ENCODE measurements at places on chromosomes 2 and 18. TPM values are rescaled to one million over a fixed set of nuclear protein-coding genes. Genes with fewer than 3 reads are reported as not detected.
A peak's percentile ranks its signal among the peaks of the same experiment; 100 is the strongest.

AGAP1 gene
- 40.5 TPM for total RNA-seq

DNA sequence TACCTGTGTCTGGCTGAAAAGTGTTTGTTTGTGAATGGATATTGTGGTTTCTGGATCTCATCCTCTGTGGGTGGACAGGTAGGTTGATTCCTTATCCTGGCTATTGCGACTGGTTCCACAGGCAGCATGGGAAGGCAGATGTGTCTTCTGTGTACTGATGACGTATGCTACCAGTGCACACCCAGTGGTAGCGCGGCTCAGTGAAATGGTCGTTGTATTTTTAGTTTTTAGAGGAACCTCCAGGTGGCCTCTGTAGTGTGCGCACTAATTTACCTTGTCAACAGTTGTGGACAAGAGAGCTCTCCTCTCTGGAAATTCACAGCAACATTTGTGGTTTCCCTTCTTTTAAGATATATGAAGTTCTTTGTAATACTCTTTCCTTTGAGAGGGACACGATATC is 52.5 kb downstream of the CCDC74A start:
- DNase-seq, result no peak

DNA sequence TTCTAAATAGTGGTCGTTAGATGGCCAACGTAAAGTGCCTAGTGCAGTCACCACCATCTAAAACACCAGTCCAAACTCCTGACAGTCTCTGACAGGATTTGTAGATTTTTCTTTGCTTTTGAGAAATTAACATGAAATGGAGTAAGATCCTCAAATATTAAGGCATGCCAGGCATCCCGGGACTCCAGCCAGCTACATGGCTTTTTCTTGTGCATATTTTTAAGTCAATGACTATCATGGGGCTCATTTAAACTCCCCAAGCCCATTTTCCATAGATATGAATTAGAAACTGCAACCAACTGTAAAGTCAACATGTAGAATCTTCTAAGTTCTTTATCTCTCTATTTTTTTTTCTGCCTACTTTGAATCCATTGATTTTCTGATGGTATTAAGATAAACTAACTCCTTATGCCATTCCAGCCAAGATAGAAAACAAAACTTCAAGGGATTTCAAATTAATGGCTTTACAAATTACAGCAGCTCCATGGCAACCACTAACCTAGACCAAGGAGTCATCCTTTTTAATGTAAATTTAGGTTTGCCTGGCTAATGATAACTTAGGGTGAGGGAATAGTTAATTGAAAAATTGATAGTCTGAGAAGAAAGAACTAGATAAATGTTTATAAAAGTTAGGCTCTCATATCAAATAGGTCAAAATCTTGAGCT is 764.1 kb upstream of the NXPH2 start:
- no peak for DNase-seq

DNA sequence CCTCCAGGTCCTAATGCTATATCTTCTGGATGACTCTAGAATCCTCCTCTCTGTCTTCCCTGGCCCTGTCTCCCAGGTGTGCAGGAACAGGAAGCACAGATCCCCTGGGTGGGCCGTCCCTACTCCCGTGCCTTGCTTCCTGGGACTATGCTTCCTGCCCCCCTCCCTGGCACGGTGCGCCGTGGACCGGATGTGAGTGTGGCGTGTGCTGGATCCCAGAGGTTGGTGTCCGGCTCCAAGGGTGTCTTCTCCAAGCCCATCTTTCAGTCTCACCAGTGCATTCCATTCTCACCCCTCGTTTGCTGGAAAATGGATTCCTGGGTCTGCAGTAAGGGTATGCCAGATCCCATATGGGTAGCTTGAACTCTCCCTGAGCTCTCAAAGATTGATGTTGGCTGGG is 144.4 kb upstream of the TWIST2 start:
- no peak for DNase-seq

GRCh38 chr2:240789051-240789453 is 31.0 kb downstream of the KIF1A start:
- DNase-seq, result no peak

GRCh38 chr2:140401056-140401455 is 1620.9 kb upstream of the NXPH2 start:
- no peak for DNase-seq

DNA sequence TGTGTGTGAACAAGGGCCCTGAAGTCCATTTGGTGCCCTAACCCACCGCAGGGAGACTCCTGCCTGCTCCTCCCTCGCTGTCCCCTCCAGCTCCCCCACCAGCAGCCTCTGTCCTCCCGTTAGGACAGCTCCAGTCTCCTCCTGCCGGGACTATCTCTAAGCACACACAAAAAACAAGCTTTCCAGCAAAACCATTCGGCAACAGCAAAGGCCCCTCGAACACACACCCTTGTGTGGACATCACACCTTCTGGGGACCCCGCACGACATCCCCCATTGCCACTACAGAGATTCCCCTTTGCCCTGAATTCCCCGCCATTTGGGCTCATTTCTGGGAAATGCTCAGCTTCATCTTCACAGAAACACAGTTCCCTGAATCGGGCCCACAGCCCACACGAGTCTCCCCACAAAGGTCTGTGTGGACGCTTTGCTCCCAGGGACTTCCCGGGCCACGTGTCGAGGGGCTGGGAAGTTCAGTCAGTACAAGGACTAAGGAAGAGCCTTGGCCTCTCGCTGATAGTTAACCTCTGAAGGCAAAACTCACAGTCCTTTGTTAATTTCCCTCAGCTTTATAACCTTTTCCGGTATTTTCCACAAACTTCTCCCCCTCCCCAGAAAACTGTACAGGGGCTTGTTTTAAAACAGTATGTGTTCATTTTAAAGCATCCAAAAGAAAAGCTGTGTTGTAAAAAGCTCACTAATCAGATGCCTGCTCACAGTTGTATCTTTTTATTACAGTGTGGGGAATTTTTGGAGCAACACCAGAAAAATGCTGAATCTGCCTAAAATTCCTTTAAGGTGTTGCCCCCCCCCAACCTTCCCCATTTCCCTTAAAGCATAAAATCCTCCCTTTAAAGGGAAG is 25.9 kb downstream of the SMAD7 start:
- DNase-seq, result no peak

- DNase-seq, result peak; percentile 88
These were observed 38.3 kb downstream of the TTC32 start for GRCh38 chr2:19863303-19864041.

ELMOD3 gene
- total RNA-seq, result 6.9 TPM

DNA sequence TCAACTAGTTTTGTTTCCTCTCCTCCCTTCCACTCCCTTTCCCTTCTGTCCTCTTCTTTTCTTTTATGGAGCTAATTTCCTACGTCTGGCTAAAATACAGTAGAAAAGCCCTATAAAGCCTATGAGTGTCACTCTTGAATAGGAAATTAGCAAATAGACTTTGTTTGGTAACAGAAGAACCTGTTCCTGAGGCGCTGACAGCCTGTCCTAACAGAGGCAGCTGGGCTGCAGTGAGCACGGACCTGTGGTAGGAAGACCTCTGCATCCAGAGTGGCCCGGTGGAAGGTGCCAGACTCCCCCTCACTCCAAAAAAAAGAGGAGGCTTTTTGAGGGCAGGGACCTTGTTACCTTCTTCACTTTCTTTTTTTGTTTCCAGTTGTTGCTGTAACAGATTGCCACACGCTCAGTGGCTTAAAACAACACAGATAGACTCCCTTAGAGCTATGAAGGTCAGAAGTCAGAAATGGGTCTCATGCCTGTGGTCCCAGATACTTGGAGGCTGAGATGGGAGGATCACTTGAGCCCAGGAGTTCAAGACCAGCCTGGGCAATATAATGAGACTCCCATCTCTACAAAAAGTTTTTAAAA is 81.2 kb upstream of the TXNDC2 start:
- DNase-seq, result no peak

ZC3H6 gene
- total RNA-seq, result 6.9 TPM

GRCh38 chr2:44197816-44198215 is 29.1 kb downstream of the PPM1B start:
- DNase-seq, result no peak

REG1A gene
- not detected for total RNA-seq

DNA sequence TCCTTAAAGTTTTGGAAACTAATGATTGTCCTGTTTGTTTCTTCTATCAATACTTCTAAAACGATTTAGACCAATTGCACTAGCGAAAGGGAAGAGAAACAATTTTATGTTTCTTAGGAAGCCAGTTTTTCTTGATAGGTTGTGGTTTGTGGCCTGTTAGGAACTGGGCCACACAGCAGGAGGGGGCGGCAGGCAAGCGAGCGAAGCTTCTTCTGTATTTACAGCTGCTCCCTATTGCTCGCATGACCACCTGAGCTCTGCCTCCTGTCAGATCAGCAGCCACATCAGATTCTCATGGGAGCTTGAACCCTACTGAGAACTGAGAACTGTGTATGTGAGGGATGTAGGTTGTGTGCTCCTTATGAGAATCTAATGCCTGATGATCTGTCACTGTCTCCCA is 201.5 kb upstream of the PXDN start:
- no peak for DNase-seq

- DNase-seq, result no peak
These were observed 719 bp downstream of the SMAD2 start for GRCh38 chr18:47929681-47930198.

DNA sequence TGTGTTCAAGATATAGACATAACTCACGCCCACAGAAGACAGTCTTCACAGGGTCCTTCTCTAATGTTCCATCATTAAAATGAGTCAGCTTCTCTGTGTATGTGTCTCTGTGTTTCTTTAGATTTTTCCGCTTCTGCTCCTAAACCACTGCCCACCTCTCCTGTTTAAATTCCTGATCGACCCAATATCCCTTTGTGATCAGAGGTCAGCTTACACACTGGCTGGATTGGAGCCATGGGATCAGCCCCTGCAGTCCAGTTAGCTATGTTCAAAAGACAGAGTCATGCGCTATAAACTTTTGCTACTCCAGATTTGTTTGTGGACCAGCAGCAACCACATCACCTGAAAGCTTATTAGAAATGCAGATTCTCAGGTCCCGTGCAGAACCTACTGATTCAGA is 229.2 kb downstream of the C1D start:
- DNase-seq, result no peak

DNA sequence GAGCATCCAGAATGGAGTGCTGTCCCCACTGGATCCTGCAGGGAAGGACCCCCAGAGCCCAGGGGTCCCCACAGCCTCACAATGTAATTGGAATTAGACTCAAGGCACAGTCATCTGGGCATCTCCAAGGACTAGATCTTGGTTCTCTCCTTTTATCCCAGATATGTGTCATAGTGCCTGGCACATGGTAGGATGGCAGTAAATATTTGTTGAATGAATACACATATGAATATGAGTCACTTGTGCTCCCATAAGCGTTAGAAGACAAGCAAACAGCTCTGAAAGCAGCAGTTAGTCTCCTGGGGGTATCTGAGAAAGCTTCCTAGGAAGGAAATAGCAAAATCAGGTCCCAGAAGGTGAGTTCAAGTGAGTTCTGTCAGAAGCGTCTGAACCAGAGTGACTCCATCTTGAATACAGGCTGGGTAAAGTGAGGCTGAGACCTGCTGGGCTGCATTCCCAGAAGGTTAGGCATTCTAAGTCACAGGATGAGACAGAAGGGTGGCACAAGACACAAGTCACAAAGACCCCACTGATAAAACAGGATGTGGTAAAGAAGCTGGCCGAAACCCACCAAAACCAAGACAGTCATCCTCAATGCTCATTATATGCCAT is 234.1 kb upstream of the ID2 start:
- no peak for DNase-seq

DNAJC27 gene
- 4.5 TPM for total RNA-seq

DNA sequence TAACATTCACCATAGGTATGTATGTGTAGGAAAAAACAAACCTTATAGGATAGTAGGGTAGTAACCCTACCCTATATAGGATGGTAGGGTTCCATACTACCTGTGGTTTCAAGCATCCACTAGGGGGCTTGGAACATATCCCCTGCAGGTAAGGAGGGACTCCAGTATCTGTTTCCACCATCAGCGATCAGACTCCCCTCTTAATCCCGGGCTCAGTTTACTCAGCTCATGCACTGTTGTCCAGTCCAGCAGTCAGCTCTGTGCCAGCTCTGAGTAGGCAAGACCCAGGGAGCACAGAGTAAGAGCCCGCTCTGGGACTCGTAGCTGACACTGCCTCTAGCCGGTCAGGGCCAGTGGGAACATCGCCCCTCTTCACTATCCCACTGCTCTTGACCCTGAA is 61.7 kb downstream of the MEX3C start:
- no peak for DNase-seq

ZFAND2B gene
- 16.6 TPM for total RNA-seq

DNA sequence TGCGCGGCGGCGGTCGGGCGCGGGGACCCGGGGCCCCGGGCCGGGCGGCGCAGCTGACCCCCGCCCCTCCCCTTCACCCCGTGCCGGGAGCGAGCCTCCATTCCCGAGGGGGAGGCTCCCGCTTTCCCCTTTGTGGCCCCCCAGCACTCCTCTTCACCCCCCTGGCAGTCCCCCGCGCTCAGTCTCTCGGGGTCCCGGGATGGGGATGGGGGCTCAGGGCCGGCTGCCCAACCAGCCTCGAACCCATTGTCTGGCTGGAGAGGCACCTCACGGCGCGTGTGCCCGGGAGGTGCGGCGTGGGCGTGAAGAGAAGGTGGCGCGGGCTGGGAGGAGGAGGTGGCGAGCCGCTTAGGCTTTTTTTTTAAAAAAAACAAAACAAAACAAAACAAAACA is 748 bp downstream of the FMNL2 start:
- no peak for DNase-seq

TTR gene
- not detected for total RNA-seq

GRCh38 chr2:240449764-240450531 is 14.5 kb downstream of the GPC1 start:
- no peak for DNase-seq

DNA sequence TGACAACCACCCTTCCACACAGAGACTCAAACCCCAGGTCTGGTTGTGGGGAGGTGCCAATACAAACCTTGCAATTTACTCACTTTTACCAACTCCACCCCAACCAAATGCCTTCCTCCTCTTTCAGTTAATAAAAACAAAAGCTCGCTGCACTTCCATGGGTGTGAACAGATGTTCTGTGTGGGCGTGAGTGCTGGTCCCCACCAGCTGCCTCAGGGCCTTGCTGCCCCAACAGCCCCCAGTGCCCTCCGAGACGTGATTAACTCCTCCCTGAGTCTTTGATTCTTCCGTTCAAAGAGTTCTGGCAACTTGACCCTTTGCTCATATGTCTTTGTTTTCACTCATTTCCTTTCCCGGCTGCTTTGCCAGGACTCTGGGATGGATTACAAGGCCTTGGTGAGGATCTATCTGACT is 258.9 kb upstream of the CXCR4 start:
- peak; percentile 28 for DNase-seq

RIT2 gene
- 2.5 TPM for total RNA-seq

GRCh38 chr2:204763974-204764703 is 218.9 kb downstream of the PARD3B start:
- no peak for DNase-seq

STK39 gene
- 23.8 TPM for total RNA-seq

DNA sequence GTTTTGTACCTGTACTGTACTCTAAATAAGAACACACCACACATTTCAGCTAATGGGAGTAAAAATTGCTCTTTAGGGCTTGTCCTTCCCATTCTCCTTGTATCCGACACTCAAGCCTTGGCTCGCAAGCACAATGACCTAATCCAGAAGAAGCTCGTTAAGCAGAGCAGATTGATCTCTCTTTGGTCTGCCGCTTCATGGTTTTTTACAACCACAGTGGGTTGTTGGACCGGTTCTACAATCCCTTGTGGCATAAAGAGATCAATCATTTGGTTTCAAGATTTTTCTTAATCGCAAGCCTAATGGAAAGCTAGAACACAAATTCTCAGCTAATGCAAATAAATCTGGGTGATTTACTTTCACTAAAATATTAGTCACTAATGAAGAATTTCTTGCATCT is 662.1 kb downstream of the LRP1B start:
- DNase-seq, result no peak

- no peak for DNase-seq
These were observed 231.3 kb upstream of the TANK start for GRCh38 chr2:160928854-160929301.

TPO gene
- total RNA-seq, result not detected

PJVK gene
- 2.4 TPM for total RNA-seq

ROCK2 gene
- total RNA-seq, result 29.0 TPM
